RCC 7860 (cell line): ENCODE measurements at places on chromosomes 11 and 22.
A peak's percentile ranks its signal among the peaks of the same experiment; 100 is the strongest.

- DNase-seq = no peak
Observed at GRCh38 chr11:39432929-39433328, 2026.5 kb downstream of the LRRC4C start.

GRCh38 chr11:134360050-134360835 lies 28.5 kb downstream of the GLB1L2 start:
- DNase-seq = peak; percentile 24

- no peak for DNase-seq
Observed at GRCh38 chr11:58807343-58807742, 37.2 kb downstream of the GLYATL2 start.

DNA sequence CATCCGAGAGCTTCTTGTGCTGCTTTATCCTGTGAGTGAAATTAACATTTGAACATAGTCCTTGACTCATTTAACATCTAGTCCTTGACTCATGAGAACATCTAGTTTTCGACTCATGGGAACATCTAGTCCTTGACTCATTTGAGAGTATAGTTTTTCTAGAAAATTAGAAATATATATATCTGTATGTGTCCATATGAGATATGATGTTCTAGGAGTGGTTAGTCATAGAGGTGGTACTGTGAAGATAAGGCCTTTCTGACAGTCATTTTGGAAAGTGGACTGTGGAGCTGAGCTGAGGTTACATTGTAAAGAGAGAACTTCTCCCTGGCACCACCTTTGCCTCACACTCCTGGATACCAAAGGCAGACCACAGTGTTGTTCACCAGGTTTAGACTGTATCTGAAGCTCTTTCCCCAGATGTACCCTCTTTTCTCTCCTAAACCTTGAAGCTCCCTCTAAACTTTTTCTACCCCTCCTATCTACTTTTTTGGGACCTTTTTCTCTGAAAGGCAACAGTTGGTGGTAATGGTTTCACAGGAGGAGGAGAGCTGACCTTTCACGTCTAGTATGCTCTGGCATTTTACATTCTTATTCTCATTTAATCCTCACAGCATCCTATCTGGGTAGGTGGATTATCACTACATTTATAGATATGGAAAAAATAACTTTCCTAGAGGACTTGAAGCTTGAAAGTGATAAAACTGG lies 67.2 kb downstream of the PPP2R1B start:
- no peak for DNase-seq

DNA sequence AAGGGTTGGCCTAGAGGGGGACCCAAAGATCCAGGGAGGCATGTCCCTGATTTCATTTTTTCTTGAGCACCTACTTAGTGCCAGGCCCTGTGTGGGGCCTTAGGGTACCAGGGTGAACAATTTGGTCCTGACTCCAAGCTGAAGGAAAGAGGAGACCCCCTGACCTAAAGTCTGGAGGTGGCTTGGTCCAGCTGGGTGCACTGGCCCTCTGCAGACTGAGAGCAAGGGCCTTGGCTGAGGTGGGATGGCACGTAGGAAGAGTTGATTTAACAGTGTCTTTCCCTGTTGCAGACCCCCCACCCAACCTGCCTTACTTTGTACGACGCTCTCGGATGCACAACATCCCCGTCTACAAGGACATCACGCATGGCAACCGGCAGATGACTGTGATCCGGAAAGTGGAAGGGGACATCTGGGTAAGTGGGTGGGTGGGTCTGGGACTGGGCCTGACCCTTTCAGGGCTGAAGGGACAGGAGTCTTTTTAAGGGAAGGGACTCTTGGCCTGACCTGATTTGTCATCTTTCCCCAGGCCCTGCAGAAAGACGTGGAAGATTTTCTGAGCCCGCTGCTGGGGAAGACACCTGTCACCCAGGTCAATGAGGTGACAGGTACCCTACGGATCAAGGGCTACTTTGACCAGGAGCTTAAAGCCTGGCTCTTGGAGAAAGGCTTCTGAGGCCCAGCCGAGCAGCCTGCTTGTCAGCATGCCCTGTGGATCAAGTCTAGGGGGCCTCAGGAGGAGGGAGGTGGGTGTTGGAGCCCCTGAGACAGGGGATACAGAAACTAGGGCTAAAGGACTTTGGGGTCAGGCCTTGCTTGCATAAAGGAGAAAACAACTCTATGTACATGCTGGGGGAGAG lies 3.3 kb downstream of the MRPL49 start:
- DNase-seq = no peak

DNA sequence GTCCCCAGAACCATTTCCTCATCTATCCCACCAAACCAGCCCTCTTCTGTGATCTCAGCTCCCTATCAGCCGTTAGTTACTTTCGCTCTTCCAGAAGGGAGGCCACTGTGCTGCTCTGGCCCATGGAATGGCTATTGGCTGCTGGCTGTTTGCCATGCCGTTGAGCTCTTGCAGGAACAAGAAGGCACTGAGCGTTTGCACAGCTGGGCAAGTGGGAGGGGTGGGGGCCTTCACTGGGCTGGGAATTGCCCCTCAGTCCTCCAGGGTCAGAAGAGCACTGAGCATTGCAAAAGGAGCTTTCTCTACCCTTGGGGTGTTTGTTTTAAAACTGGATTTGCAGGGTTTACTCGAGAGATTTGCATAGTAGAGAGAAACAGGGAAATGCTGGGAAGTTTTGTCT lies 129.0 kb upstream of the PARVA start:
- no peak for DNase-seq

- no peak for DNase-seq
Observed at GRCh38 chr11:9868641-9869040, 204.8 kb downstream of the SWAP70 start.

- peak; percentile 7 for DNase-seq
Observed at GRCh38 chr11:58787903-58788302, 56.2 kb upstream of the GLYAT start.

DNA sequence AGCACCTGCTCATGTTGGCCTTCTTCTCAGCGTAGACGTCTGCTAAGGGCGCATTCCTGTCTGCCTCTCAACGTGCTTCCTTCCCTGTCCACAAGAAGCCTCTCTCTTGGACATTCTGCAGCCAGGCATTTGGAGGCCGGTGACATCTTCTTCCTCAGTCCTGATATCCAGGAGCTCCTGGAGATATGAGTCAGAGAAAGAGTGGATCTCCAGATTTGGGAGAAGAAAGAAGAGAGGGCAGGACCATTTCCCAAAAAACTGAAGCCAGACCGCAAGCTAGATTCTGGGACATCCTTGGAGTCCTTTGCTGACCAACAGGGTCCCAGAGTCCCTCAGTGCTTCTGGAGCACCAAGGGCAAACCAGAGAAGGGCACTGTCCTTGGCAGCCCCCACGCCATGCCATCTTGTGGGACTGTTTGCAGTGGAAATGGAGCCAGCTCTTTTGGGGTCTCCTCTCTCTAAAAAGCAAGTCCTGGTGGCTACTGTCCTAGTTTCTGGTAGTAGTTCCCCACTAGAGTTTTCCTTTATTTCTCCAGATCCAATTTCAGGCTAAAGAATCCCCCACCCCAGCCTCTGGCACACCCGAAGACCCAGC lies 36.1 kb upstream of the SYT13 start:
- no peak for DNase-seq

- DNase-seq = no peak
Observed at GRCh38 chr11:31761636-31762035, 49.5 kb downstream of the PAX6 start.
